ENCODE measurements at places on chromosomes 5 and 9.

- DNase-seq = no peak
These were observed 40.9 kb upstream of the PRDM12 start for GRCh38 chr9:130623466-130623865.

- DNase-seq = peak; percentile 53
These were observed at the start of gene FBXL7 for GRCh38 chr5:15499528-15500324. Gene FBXL7 (plus strand): TSS chr5:15500180.

- DNase-seq = no peak
These were observed 86.2 kb downstream of the TTC39B start for GRCh38 chr9:15220658-15221318.

- DNase-seq = no peak
These were observed 26.1 kb downstream of the HRH2 start for GRCh38 chr5:175683921-175684320.

DNA sequence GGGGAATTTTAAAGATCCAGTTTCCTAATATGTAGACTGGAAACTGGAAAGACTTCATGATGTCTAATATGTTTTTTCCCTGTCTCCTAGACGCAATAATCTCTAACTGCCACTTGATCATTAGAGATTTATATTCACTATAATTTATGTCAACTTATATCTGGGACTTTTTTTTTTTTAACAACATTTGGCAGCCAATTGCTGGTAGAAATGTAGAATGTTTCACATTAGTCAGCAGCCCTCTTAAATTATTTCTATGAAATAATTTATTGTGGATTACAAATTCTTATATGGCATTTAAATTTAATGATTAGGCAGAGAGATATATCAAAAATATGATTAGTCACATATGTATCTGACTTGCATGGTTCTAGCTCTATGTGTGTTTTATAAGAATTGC lies 48.2 kb downstream of the TMEM174 start:
- DNase-seq = no peak

GRCh38 chr5:66829358-66829674 lies 233.1 kb downstream of the MAST4 start:
- no peak for DNase-seq

DNA sequence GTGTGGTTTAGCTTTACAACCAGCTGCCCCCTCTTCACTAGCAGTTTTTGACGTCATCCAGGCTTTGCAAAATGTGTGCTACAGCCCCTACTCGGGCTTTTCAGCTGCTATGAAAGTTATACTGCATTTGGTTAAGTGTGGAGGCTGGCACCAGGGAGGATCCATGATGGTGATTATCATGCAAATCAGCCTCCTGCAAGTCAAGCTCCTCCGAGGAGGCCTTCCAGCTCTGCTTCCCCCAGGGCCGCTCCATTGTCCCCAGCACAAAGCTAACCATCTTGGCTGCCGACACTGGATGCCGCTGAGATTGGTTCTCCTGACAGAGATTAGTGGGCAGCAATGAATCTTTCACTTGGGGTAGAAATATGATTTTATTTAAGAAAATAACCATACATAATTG lies 159.6 kb downstream of the NR2F1-AS1 start:
- peak; percentile 13 for DNase-seq

DNA sequence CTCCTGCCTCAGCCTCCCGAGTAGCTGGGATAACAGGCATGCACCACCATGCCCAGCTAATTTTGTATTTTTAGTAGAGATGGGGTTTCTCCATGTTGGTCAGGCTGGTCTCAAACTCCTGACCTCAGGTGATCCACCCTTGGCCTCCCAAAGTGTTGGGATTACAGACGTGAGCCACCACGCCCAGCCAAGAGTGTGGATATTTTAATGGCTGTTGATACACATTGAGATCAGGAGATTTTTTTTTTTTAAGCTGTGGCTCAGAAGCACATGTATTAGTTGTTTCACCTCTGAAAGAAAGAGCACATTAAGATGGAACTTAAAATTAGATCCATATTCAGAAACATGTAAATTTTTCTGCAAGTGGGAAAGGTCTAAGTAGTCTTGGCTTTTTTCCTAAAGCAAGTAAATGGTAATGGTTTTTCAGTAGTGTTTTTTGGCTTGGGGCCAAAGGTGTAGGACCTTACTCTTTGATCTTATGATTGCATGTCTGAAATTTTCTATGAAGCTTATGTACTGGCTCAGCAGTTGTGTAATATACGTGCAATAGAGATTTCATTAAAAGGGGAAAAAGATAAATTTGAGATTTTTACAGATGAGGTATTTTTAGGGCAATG lies 9.9 kb downstream of the RBM27 start:
- no peak for DNase-seq

GRCh38 chr9:135476561-135477355 lies 2.8 kb upstream of the PPP1R26 start:
- DNase-seq = no peak

GRCh38 chr5:120199559-120199958 lies 264.5 kb upstream of the PRR16 start:
- DNase-seq = no peak

DNA sequence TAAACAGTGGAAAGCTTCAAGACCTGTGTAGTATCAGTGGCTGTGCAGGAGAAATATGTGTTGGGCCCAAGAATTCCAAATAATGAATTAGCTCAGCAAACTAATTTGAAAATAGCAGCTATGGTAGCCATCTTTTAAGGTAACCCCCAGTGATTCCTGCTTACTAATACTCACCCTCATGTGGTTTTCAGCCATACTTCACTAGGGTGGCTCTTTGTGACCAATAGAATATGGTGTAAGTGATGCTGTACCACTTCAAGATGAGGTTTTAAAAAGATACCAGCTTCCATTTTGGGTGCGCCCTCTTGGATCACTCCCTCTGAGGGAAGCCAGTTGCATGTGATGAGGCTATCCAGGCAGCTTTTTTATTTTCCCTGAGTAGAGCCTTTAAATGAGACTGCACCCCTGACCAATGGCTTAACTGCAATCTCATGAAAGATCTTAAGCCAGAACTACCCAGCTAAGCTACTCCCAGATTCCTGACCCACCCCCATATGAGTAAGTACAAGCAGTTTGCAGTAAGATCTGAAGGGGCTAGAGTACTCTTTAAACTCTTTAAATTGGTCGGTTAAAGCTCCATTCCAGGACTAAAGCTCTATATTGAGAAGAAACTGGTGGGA lies 58.3 kb downstream of the UHRF2 start:
- DNase-seq = no peak

GRCh38 chr9:17531642-17532254 lies 47.1 kb upstream of the SH3GL2 start:
- no peak for DNase-seq

DNA sequence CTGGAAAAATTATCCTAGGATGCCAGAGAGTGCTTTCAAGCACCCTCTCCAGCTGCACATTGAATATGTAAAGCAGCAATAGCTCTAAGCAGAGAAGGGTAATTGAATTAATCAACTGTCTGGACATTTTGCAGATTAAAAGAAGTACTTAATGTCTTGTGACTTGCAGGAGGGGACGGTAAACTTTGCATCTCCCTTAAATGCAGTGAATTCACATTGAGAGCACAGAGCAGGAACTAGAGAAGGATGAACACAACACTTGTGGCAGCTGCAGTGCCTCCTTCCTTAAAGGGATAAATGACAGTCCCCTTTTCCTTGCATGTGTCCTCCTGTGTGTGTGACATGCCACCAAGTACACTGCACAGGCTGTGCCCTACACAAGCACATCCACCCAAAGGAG lies 7.4 kb upstream of the CDK5RAP2 start:
- no peak for DNase-seq

DNA sequence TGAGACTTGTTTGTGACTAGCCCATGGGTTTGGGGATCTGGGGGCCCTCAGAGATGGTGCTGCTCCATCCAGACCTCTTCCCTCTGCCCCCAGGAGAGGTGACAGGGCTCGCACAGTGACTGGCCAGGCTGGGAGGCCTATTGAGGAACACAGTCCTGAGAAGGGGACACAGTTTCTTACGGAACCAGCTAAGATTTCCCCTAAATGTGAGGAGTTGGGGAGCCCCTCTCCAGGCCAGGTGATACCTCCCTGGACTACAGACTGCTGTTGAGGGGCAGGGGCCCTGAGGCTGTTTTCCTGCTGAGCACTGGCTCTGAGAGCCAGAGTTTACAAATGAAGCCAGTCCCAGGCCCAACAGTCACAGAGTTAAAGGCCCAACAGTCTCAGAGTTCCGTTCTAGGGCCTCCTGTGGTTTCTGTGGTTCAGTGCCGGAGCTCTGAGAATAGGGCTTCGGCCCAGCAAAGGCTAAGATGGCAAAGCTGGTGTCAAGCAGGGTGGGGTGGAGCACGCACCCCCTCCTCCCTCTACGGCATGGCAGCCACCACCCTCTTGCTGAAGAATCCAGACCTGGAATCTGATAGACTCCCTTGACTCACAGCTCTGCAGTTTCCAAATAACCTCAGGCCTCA lies 1.1 kb upstream of the SEMA4D start:
- no peak for DNase-seq

DNA sequence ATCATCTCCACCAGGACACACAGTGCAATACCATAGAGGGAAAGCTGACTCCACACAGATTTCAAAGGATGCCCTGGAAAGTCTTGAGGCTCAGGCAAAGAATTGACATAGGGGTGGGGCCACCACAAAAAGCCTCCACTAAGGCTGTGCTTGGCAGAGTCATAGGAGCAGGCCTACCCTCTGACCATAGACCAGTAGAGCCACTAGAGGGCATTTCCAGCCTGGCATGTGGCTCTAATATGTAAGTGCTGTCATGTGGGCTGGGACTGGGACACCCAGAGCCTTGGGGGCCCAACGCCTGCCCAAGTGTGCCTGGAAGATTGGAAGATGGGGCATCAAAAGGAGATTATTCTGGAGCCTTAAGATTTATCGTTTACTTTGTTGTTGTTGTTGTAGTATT lies 726.0 kb downstream of the DNAH5 start:
- DNase-seq = no peak

DNA sequence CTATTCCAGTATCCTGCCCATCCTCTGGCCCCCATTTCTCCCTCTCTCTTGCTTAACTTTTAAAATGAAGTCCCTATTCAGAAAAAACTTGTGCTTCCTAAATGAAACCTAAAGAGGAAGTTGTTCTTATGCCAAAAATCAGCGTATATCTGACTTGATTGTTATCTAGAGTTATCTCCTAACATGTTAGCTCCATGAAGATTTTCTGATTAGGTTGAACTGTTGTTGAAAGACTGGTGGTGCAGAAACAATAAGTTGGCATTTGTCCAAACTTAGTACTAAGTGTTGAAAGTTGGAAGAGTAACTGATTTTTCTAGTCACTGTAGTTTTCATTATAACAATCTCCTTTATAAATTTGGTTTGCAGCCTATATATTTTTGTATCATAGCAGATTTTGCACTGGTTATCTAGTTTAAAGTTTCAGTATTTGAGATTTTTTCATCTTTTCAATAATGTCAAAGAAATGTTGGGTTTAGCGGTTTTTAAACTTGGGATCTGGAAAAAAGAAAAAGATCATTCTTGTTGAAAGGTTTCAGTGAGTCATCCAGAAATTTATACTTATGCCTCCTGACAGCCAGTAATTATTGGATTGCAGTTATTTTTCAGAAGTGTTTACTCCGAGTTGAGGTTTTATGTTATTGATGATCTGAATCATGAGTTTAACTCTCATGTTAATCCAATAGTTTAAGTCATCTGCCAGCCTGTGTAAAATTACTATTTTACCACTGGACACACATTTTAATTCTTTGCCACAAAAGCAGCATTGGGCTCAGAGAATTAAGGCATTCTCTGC lies 60.6 kb downstream of the PAM start:
- DNase-seq = no peak

GRCh38 chr9:130128251-130128650 lies 44.0 kb upstream of the NCS1 start:
- no peak for DNase-seq

DNA sequence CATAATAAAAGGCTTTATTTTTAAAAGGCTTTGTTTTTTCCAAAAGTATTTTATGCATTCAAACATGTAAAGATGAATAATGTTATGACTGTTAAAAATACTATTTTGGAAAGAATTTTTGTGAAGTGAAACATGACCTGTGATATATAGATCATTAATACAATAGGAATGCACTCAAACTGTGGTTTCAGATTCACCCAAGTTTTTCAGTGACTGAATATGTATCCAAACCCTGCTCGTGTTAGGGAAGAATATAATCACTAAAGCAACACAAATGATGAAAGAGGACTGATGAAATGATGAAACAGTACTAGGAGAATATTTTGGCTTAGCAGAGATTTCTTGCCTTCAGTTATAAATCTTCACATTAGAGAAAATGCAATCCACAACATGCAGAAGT lies 278.0 kb downstream of the ADAMTS6 start:
- DNase-seq = no peak

DNA sequence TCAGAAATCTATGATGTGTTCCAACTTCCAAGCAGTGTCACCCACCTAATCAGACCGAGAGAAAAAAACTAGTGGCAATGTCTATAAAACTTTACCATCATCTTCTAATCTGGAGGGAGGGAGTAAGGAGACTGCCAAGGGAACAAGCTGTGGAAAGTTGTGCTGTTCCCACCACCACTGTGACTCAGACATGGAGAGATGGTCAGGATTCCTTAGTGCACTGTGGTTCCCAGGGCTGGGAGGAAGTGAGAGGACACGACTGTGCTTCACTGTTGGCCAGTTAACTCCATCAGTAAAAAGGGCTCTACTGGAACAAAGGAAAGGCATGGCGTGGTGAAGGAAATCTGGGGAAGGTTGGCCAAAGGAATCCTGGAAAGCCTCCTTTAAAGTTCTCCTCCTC lies 18.8 kb downstream of the TICAM2 start:
- DNase-seq = no peak

- DNase-seq = no peak
These were observed 107.6 kb downstream of the PLPP1 start for GRCh38 chr5:55427157-55427556.

DNA sequence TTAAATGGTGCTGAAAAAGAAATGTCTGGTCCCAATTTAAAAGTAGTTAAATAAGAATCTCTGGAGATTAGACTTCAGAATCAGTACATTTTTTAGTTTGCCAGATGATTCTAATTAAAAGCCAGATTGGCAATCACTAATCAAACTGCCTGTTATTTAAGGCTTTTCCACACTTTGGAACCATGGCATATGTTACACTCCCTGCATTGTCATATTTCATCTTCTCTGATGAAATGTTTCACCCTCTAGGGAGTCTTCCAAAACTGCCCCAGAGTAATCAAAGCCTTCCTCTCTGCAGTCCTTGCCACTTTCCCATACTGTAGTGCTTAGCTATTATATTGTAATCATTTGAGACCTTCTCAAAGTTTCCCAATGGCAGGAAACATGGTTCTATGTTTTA lies 17.5 kb upstream of the OR13C9 start:
- DNase-seq = no peak

DNA sequence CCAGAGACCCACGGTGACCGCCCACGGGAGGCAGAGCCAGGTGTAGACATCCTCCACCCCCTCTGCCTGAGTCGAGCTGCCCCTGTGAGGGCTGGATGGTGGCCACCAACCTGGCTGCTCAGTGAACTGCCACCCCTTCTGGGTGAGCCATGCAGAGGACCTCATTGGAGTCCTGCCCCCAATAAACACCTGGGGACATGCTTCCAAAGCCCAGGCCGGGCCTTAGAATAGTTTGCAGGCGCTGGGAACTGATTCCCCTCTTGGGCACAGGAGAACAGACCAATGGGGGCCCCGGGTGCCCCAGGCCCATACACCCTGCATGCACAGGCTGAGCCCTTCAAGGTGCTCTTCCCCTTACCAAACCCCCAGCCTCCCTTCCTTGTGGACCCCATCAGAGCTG lies 38.1 kb upstream of the GFPT2 start:
- DNase-seq = no peak

GRCh38 chr9:124198948-124199347 lies 58.8 kb upstream of the NEK6 start:
- DNase-seq = no peak

GRCh38 chr5:101877451-101877850 lies 418.6 kb downstream of the SLCO4C1 start:
- DNase-seq = no peak
